Stomach (tissue), 19 donors: ENCODE measurements at places on chromosomes 16 and 17. TPM values are rescaled to one million over a fixed set of nuclear protein-coding genes. Genes with fewer than 3 reads are reported as not detected.

DNA sequence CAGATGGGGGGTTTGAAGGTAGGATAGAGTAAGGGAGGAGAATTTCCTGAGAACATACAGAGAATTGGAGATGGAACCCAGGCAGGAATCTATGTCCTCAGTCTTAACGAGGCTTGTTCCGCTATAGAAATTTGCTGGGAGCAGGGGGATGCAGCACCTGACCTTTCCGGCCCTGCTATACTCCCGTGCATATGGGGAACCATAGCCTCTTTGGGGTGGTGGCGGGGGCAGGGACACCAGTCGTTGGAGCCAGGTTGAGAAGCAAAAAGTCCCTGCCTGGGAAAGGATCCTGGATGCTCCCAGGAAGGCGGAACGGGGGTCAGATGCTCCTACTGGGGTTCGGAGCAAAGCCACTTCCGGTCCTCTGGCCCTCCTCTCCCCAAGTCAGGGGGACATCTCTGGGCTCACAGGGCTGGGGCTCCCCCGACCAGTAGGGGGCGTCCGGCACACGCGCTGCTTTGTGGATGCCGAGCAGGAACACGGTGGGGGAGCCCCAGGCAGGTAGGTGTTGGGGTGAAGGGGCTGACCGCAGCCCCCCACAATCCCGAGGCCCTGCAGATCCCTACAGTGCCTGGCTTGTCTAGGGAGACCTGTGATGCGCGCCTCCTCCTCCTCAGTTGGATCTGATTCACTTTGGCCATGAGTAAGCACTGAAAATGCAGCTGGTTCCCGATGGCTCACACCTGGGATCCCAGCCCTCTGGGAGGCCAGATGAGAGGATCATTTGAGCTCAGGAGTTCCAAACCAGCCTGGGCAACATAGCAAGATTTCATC is 15.5 kb upstream of the TFAP4 start:
- peak; percentile 79 for DNase-seq
- H3K4me3 ChIP-seq = no peak overlapping the region
- H3K27ac ChIP-seq = no peak overlapping the region
- H3K36me3 ChIP-seq = no peaks in the 10 kb centered on the region

GRCh38 chr17:65292430-65292829 is 155.3 kb downstream of the RGS9 start:
- peaks cover 16% of the 10 kb centered on the region for H3K4me1 ChIP-seq
- no peak overlapping the region for H3K27ac ChIP-seq
- H3K27me3 ChIP-seq = no peaks in the 10 kb centered on the region
- no peak overlapping the region for H3K4me3 ChIP-seq

CD300C gene
- not detected for total RNA-seq

IGSF6 gene
- not detected for total RNA-seq

- no peak overlapping the region for H3K27ac ChIP-seq
- no peaks in the 10 kb centered on the region for H3K27me3 ChIP-seq
- no peak for DNase-seq
- H3K4me3 ChIP-seq = no peak overlapping the region
These were observed 4.0 kb downstream of the EMC6 start for GRCh38 chr17:3672571-3672970.

- H3K4me3 ChIP-seq = peak overlapping the region; percentile 79
- no peak for DNase-seq
- peak overlapping the region; percentile 93 for H3K27ac ChIP-seq
- no peaks in the 10 kb centered on the region for H3K27me3 ChIP-seq
These were observed 577 bp downstream of the TTC19 start for GRCh38 chr17:15999974-16000827.

DNA sequence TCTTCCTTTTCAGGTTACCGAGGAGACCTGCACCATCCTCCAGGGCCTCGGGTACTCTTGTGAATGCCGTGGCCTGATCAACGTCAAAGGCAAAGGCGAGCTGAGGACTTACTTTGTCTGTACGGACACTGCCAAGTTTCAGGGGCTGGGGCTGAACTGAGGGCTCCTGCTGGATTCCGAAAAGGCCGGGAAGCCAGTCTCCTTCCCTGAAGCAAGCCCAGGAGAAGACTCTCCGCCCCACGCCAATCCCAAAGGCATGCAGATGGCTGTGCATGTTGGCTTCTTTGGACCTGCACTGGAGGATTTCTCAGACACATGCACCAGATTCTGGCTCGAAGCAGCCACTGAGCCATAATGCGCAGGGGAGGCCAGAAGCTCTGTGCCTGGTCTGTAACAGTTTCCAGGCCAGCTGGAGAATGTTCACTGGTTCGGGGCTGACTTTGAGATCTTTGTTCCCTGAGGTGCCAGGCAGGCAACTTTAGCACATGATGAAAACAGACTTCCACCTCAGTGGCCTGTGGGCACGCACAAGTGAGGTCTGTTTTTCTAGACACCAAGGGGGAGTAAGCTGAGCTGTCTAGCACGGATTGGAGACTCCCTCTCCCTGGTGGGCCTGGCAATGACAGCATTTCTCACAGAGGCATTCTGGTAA is 49.1 kb downstream of the ADCY7 start:
- no peaks in the 10 kb centered on the region for H3K27me3 ChIP-seq
- DNase-seq = no peak
- peaks cover 17% of the 10 kb centered on the region for H3K4me1 ChIP-seq
- H3K27ac ChIP-seq = peak overlapping the region; percentile 48

DNA sequence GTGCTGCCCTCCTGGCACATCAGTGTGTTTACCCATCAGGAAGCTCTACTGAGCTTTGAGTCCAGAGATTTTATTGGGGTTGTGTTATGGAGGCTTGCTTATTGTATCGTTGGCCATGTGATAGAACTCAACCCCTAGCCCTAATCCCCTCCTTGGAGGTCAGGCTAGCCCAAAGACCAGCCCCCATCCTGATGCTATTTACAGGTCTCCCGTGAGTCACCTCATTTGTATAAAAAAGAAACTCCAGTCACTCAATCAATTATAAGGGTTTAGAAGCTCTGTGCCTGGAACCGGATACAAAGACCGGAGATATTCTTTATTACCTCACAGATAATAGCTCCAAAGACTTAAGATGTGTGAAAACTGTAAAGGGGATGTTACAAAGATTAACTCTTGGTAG is 405.9 kb downstream of the CNTNAP4 start:
- no peak overlapping the region for H3K27ac ChIP-seq
- no peaks in the 10 kb centered on the region for H3K36me3 ChIP-seq
- no peak for DNase-seq
- no peaks in the 10 kb centered on the region for H3K4me1 ChIP-seq
- no peaks in the 10 kb centered on the region for H3K27me3 ChIP-seq
- no peak overlapping the region for H3K4me3 ChIP-seq

GRCh38 chr16:74800216-74800871 is 25.7 kb upstream of the FA2H start:
- no peaks in the 10 kb centered on the region for H3K36me3 ChIP-seq
- H3K27ac ChIP-seq = no peak overlapping the region
- no peak for DNase-seq
- no peaks in the 10 kb centered on the region for H3K4me1 ChIP-seq
- H3K27me3 ChIP-seq = no peaks in the 10 kb centered on the region
- no peak overlapping the region for H3K4me3 ChIP-seq

HS3ST3A1 gene
- total RNA-seq = 1.8 TPM

KRT39 gene
- total RNA-seq = not detected

DNA sequence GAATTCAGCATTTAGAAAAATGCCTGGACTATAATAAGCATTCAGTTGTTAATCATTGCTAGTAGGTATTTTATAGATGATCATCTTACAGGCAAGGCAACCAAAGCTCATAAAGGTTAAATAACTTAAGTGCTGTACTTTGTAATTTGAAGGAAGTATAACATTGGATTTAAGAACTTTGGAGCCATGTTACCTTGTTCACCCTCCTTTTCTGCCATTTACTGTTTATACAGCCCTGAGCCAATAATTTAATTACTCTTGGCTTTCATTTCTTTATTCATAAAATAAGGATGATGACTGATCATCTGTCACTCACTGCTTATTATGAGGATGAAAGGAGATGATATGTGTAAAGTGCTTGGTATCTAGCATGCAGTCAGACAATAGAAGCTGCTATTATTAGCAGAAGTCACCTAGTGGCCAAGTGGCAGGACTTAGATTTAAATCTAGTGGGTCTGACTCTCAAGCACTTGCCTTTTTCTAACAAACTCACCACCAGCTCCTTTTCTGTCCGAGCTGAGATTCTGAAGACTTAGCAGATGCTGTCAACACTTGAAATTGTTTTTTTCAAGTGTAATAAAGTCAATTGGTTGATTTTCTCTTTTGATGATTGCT is 18.3 kb upstream of the DDX52 start:
- H3K4me1 ChIP-seq = no peaks in the 10 kb centered on the region
- DNase-seq = no peak
- no peaks in the 10 kb centered on the region for H3K27me3 ChIP-seq
- H3K27ac ChIP-seq = no peak overlapping the region

- H3K4me1 ChIP-seq = peaks cover 16% of the 10 kb centered on the region
- DNase-seq = no peak
- no peaks in the 10 kb centered on the region for H3K36me3 ChIP-seq
- H3K4me3 ChIP-seq = no peak overlapping the region
These were observed 264.9 kb upstream of the TBX2 start for GRCh38 chr17:61134551-61135235.

DNA sequence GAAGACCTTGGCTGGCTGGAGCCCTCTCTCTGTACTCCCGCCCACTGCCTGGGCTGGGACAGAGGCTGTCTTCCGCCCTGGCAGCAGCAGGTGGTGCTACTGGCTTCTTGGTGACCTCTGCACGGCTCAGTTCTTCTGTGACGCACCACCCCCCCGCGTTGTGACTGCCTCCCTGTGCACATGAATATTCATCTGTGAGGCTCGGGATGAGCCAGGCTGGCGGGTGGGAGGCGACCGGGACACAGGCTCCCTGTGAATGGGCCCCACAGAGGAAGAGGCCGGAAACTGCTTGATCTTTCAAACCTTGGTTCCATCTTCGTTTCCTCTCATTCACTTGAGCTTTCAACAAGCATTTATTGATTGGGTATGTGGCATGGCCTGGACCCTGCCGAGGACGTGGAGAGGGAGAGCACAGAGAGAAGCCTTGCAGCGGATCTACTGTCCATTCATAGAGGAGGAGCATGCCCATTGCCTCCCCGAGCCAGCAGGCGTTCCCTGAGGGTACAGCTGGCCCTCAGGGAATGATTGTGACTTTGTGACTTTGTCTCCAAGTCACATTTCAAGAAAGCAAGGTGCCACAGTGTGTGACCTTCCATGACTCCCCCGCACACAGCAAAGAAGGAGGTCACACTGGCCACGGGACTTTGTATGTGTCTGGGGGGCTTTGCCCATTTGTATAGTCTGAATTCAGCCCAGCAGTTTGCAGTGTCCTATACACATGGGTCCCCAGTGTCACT is 45.0 kb downstream of the B9D1 start:
- H3K27me3 ChIP-seq = no peaks in the 10 kb centered on the region
- H3K4me1 ChIP-seq = no peaks in the 10 kb centered on the region
- no peak overlapping the region for H3K27ac ChIP-seq
- no peak overlapping the region for H3K4me3 ChIP-seq
- DNase-seq = peak; percentile 90
- H3K36me3 ChIP-seq = peaks cover 64% of the 10 kb centered on the region

- H3K4me1 ChIP-seq = peaks cover 17% of the 10 kb centered on the region
- peaks cover 6% of the 10 kb centered on the region for H3K27me3 ChIP-seq
- H3K4me3 ChIP-seq = no peak overlapping the region
These were observed 19.8 kb downstream of the NPTX1 start for GRCh38 chr17:80456465-80457235.

DNA sequence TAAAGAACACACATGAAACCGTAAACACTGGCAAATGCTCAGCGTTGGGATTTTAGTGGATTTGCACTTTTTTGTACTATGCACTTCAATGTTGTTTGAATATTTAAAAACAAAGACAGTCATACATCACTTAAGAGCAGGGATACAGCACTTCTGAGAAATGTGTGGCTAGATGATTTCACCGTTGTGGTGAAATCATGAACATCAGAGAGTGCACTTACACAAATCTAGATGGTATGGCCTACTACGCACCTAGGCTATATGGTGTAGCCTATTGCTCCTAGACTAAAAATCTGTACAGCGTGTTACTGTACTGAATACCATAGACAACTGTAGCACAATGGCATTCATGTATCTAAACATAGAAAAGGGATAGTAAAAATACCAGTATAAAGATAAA is 37.6 kb upstream of the CNEP1R1 start:
- no peak overlapping the region for H3K4me3 ChIP-seq
- no peaks in the 10 kb centered on the region for H3K27me3 ChIP-seq
- no peak overlapping the region for H3K27ac ChIP-seq
- no peak for DNase-seq
